ENCODE measurements at places on chromosomes 1 and 21.

DNA sequence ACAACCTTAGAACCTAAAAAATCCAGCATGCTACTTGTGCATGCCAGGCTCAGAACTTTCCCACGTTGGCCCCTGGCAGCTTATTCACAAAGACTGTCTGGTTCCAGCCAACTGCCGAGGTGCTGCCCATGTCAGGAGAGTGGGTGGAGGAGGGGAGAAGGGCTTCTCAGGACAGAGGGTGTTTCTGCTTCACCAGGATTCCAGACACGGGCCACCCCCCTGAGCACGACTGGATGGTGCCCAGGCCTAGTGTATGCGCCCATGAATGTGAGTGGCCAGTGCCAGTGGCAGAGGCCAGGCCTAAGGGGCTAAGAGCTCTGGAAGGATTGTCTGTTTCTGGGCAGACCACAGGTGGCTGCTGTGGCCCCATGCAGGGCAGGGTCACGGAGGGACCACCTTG lies 148.2 kb upstream of the COL6A1 start:
- no peak for DNase-seq

DNA sequence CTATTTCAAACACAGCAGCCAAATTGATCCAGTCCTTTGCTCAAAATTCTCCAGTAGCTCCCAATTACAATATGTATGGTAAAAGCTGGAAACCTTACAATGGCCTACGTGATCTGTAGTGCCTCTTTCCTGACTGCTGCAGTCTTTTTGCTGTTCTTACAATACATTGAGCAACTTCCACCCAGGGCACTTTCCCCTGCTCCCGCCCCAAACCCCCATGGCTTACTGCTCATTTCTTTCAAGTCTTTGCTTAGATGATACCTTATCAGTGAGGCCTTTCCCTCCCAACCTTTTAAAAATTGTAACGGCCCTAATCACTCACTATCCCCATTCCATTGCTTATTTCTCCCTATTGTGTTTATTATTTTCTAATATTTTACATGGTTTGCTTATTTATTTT lies 43.9 kb upstream of the APOBEC4 start:
- no peak for DNase-seq

GRCh38 chr21:36350282-36350910 lies 30.4 kb downstream of the MORC3 start:
- no peak for DNase-seq

- no peak for DNase-seq
Observed at GRCh38 chr1:170978371-170978910, 43.1 kb downstream of the MROH9 start.

DNA sequence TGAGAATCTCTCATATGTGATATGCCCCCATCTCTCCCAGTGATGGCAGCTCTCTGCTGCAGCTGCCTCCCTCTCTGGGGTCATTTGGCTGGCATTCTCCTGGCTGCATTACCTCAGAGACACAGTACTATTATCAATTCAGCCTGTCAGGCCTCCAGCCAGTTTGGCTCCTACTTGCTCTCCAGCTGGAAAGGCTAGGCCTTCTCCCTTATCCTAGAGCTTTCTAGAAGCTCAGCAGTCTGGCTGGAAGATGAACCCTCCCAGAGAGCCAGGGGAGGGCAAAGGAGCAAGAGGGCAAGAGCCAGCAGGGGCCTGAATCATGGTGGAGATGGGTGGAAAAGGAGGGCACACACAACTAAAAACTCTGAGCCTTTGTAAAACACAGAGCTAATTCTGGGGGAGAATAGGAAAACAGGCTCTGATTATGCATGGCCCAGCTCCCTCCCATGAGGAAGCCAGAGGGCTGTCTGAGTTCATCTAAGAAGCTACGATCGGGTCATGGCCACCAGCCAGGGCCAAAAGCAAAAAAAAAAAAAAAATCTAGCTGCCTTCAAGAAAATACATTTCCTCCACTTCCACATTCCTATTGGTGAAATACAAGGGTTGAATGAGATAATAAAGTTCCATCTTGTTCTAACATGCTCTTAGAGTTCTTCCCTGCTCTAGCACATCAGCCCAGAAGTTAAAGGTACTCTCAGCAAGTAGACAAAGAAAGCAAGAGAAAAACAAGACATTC lies 8.8 kb downstream of the LAMB3 start:
- DNase-seq, result no peak

- DNase-seq, result no peak
Observed at GRCh38 chr1:68307378-68307787, 75.1 kb upstream of the WLS start.

All from stimulated activated naive B cell treated with anti-CD40 and anti-IgM and Interleukin-4, amounts not matched to agents 10 μg/mL and 1 μg/mL and 100 μg/mL, for 72 hours (primary cell).